ENCODE measurements at places on chromosomes 7 and 10.

- peak; percentile 23 for DNase-seq
Measured at GRCh38 chr10:70816220-70816894, 609 bp downstream of the SGPL1 start.

DNA sequence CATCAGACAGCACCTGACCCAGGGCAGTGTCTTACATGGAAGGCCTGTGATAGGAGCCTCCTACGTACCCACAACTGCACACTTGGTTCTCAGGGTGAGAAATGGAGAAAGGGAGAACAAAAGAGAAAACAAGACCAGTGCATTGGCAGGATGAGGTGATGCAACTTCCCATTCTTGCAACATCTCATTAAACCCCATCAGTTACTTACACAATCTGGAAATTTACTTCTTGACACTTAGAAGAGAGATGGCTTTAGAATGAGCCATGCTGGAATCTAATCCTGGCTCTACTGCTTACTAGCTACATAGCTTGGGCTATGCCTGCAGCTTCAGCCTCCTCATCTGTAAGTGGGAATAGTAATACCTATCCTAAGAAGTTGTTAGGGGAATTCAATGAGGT, 391.7 kb downstream of the KCNMA1 start:
- DNase-seq, result no peak

GRCh38 chr10:116056445-116057293, 216.3 kb downstream of the GFRA1 start:
- no peak for DNase-seq

DNA sequence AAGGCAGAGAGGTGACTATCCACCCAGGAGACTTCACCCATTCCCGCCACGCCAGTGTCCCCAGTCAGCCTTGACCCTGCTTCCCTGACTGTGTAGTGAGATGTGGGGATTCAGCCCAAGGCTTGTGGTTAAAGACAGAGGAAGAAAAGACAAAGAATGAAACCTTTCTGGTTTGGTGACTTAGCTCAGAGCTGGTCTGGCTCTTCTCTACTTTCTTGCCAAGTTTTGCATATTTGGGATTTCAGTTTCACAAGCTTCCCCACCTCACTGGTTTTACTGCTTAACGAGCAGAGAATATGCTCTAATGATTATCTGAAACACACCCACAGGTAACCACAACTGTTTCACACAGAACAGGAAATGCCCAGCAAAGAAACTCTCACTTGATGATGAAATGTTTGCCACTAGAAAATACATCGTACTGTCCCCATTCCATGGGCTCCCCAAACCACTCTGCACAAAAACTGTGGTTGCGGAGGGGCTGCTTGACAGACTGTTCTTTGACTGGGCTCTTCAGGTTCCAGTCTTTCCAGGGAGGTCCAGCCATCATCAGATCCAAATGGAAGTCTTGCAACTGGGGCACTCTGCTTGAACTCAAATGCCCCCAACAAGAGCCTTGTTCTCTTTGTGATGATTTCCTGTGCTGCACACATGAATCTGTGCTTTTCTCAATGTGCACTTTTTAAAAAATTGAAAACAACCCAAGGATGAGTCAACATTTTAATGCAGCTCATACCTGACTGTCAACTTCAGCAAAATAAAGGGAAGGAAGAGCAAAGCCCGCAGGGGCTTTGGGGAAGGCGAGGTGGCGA, 95.5 kb downstream of the CTBP2 start:
- DNase-seq, result no peak
